ENCODE measurements at places on chromosomes 5 and 9.

- peak; percentile 41 for DNase-seq
Observed at GRCh38 chr9:121972501-121972981, 120.6 kb downstream of the TTLL11 start.

- DNase-seq, result no peak
Observed at GRCh38 chr5:176740131-176740701, 70.1 kb upstream of the UNC5A start.

GRCh38 chr9:107635803-107636174 lies 146.2 kb upstream of the KLF4 start:
- no peak for DNase-seq

DNA sequence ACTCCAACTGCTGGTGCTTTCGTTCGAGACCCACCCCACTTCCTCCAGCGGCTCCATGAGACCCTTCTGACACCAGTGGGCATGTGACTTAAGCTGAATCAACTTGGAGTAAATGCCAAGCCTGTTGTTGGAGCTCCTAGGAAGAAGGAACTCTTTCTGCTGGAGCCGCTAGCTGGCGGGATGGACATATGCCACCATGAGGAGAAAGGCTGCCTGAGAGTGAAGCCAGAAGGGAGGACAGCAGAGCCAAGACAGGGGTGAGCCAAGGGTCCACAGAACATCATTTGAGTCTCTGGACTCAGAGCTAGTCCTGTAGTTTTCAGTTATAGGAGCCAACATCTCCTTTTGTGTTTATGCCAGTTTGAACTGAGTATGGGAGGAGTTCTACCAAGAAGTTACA lies 35.9 kb downstream of the ANXA6 start:
- no peak for DNase-seq

DNA sequence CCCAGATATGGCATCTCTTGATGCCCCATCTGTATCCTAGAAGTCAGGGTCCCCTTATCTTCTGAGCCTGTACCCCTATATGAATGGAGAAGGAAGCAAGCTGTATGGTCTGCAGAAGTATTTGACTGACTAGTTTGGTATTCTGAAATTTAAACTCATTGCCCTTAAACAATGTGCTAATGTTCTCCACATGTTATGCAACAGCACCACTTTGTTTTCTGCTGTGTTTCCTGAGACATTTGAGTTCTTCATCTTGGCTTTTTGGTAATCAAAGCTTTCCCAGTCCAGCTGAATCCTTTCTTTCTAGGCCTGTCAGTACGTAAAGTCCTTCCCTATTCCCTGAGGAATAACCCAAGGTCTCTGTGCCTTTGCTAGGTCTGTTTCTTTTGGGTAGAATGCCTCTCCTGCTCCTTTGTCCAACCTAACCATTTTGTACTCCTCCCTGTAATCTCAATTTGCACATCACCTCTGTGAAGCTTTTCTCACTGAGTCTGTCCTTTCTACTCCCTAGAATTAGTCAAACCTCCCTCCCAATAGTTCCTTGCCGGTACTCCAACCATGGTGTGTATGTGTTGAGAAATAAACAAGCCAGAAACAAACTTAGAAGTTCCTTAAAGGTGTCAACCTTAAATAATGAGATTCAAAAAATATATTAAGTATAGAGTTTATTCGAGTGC lies 72.1 kb upstream of the HSPB3 start:
- peak; percentile 48 for DNase-seq

DNA sequence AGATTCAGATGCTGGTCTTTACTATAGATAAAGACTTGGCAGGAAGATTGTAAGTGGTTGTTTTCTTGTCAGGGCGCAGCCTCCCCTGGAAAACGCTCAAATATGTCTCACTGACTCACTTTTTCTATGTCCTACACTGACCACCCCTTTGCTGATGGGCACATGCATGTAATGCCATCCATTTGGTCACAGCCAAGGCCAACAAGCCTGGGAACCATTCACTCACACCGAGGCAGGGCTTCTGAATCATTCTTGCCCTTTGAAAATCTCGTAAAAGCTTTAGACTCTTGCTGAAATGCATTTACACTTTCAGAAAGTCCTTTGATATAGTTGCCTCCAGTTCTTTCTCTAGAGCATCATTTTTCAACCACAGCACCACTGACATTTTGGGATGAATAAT lies 249.4 kb downstream of the ACTL7B start:
- no peak for DNase-seq

DNA sequence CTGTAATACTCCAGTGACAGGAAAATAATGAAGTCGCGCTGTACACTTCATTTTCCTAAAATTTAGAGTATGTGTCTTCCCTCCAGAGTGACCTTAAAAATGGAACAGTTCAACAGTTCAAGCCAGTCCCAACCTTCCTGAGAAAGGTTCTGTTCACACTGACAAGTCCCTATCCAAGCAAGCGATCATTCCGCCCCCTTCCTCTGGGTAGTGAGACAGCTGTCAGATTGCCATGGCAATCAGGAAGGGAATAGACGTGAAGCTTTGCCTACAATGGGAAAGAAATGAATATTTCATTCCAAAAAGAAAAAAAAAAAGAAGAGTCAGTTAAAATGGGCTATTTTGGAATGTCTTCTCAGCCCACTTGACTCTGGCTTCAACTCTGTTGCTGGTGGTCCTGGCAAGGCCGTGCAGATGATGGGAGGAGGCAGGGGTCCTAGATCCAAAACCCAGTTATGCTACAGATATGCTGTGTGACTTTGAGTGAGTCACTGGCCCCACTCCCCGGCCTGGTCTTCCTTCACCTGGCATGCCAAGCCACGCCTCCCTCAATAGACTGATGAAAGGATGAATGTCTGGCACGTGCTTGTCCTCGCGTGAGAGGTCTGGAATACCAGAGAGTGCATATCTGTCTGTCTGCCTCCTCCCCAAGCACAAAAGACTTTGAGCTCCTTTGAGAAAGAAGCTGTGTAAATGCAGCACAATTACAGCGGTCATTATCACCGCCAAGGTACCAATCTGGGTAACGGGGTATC lies 165.8 kb upstream of the WWC1 start:
- DNase-seq, result no peak

- DNase-seq, result peak; percentile 75
Observed at GRCh38 chr5:14676320-14676719, 11.8 kb downstream of the OTULIN start.

DNA sequence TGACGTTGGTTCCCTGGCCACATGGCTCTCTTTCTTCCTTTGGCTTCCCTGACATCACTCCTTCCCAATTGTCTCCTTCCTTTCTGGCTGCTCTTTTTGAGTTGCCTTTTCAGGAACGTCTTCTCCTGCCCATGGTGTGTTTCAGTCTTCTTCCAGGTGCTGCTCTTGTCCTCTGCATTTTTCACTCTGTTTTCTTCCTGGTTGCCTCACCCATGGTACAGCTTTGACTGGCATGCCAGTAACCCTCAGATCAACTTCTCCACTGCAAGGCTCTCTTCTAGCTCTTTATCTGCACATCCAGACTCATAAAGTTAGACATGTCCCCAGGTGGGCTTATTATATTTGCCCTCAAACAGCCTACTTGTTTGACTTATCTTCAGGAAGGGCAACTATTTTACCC lies 91.0 kb upstream of the ANKH start:
- no peak for DNase-seq

- no peak for DNase-seq
Observed at GRCh38 chr9:75499812-75500211, 390.7 kb upstream of the PCSK5 start.

GRCh38 chr9:27183701-27184100 lies 74.7 kb downstream of the TEK start:
- DNase-seq, result peak; percentile 69

DNA sequence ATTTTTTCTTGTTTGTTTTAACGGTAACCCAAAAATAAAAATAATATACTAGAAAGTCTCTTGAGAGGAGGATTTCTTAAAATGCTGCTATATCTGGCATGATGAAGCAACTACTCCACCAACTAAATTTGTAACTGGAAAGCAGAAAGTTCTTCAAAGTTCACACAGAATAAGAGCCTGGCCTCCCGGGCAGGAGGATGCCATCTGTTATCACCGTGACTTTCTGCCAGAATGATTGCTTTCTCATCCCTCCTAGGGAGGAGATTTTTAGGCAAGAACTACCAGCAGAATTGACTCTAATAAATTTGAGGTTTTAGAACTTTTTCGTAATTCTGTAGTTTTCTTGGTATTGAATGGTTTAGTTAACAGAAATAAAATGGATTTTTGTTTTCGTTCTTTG lies 464.6 kb upstream of the ACTBL2 start:
- no peak for DNase-seq

- DNase-seq, result no peak
Observed at GRCh38 chr5:56060276-56061110, 65.7 kb upstream of the IL6ST start.

GRCh38 chr5:52947208-52947607 lies 41.9 kb upstream of the ITGA2 start:
- no peak for DNase-seq

DNA sequence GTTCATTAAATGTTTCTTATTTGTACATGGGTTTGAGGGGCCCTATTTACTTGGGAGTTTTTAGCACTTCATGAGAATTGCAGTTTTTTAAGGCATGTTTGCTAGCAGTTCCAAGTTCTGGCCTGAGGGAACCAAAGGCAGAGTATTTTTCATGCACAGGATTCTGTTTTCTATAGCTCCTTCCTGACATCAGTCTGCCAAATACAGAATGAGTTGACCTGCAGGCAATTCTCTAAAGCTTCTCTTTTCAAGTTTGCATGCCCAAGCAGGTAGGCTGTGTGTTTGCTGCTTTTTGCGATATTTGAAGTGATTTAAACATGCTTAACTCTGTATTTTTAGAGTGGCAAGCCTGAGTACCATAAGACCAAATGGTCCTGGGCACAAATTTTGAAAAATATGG lies 75.8 kb downstream of the AOPEP start:
- no peak for DNase-seq

DNA sequence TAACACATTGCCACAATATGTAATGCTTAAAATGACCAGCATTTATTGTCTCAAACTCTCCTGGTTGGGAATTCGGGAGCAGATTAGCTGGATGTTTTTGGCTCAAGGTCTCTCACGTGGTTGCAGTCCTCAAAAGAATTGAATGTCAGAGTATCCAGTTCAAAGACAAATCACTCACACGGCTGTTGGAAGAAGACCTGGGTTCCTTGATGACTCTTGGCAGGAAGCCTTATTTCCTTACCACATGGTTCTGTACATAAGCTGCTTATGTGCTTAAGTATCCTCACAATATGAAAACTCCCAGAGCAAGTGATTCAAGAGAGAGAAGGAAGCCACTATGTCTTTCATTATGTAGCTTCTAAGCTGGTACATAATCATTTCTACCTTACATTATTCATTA lies 230.3 kb upstream of the PTPRD start:
- no peak for DNase-seq

GRCh38 chr5:177967221-177967887 lies 28.7 kb downstream of the PROP1 start:
- DNase-seq, result peak; percentile 10

DNA sequence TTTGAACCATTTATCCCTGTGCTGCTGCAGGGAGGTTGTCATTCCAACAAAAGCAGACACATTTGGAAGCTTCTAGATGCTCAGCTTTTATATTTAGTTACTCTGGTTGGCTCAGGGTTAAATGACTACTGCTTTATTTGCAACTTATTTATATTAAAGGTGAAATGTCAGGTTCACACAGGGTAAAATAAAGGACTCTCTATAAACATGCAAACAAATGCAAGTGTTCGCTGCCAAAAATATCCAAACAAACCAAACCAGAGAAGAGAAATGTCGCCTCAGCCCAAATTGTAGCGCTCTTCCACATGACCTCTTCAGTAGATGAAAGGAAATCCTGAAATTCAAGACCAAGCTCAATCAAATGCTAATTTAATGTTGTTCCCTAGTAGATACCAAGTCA lies 57.0 kb upstream of the LIFR start:
- no peak for DNase-seq

DNA sequence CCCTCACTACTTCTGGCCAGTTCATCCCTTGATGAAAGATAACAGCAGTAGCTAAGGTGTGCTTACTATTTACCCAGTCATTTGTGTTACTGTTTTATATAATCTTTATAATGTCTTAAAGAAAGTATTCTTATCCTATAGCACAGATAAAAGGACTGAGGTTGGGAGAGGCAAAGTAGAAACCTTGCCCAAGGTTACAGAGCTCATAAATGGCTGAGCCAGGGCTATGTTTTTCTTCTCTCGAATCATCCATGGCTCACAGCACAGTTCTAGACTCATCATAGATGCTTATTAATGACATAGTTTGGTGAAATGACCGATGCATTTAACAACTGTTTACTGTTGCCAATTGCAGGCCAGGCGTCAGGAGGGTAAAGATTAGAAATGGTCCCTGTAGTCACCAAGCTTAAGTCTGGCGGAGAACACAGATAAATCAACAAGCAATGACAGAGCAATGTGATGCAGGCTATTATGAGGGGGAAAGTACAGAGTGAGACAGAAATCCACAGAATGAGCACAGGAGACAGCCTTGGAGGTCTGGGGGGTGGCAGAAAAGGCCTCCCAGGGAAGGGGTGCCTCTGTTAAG lies 65.6 kb upstream of the ZNF622 start:
- DNase-seq, result no peak

DNA sequence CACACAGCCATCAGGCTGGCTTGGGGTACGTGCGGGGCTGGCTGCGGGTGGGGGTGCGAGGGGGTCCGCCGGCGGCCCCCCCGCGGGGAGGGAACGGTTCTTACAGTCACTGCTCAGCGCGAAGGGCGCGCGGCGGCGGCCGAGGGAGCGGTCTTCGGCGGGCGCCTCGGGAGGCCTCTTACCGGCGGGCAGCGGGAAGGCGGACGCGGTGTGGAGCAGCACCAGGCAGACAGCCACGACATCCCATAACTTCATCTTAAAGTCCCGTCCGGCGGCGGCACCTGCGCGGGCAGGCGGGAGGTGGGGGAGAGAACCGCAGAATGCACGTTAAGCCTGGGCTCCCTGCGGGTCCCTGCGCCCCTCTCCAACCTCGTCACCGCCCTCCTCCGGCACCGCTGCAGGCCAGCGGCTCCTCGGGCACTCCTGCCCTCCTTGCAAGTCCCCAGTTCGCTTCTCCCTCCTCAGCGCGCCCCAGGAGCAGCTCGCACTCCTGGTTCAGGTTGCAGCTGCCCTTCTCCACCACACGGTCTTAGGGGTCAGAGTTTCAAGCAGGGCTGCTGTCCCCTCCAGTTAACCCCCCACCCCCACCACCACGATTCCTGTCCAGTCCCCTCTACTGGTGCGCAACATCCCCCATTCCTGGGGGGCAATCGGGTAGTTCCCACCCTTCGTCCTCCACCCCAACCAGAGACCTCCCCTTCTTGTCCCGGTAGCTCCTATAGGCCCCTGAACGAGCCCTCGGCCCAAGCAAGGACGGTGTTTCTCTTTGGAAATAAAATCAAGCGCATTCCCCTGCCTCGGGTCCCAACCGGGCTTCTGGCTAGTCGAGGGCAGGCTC lies 5.1 kb downstream of the GDNF start:
- no peak for DNase-seq

GRCh38 chr5:115393239-115393638 lies 96.8 kb upstream of the CCDC112 start:
- DNase-seq, result no peak

GRCh38 chr5:136063778-136064465 lies 35.1 kb downstream of the TGFBI start:
- DNase-seq, result no peak
